Femur (tissue), 1 donor: ENCODE measurements at places on chromosomes 4 and X.

DNA sequence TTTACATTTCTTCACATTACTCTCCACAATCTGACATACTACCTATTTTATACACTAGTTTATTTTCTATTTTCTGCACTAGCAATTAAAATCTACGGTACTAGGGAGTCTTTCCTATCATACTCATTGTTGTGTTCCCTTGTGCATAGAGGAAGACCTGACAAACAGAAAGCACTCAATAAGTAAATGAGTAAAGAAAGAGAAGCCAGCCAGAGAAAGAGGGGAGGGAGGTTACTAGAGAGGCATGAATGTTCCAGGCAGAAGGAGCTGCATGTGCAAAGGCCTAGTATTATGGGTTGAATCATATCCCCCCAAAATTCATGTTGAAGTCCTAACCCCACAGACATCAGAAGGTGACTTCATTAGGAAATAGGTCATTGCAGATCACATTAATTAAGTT is 114.0 kb downstream of the ZAR1 start:
- no peak for DNase-seq

- no peak for DNase-seq
Measured at GRCh38 chr4:74716436-74716765, 77.9 kb downstream of the BTC start.

DNA sequence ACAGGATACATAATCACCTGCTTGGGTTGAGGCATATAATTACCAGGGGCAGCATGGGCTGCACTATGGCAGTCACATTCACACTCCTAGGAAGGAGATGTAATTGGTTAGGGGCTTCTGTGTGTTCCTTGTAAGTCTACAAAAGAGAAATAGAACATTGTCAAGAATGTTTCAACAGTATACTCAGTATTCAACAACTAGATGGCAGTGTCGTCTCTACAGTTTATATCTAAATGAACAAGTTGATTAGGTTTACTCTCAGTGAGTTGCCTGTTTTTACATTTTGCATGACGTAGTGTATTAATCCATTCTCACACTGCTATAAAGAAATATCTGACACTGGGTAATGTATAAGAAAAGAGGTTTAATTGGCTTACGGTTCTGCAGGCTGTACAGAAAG is 50.5 kb upstream of the RAB33B start:
- DNase-seq: no peak

- DNase-seq: no peak
Measured at GRCh38 chr4:158038718-158039117, 134.1 kb downstream of the GASK1B start.
